ENCODE measurements at places on chromosomes 3 and 15.

GRCh38 chr3:183541235-183541655 lies 14.3 kb downstream of the KLHL6 start:
- no peak for DNase-seq

DNA sequence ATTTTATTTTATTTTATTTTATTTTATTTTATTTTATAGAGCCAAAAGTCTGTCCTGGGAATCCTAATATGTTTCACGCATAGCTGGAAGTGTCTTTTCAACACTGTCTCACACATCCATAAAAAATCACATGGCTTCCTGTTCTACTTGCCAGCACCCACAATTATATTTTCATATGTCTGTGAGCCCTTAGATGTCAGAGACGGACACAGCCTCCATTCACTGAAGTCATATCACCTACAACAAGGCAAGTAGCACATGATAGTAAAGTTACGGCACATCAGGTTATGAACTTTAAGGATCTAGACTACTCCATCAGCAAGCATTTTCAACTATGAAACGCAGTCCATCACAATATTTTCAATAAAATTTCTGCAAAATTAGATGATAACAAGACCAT lies 168.4 kb downstream of the ZIC4 start:
- DNase-seq, result no peak

DNA sequence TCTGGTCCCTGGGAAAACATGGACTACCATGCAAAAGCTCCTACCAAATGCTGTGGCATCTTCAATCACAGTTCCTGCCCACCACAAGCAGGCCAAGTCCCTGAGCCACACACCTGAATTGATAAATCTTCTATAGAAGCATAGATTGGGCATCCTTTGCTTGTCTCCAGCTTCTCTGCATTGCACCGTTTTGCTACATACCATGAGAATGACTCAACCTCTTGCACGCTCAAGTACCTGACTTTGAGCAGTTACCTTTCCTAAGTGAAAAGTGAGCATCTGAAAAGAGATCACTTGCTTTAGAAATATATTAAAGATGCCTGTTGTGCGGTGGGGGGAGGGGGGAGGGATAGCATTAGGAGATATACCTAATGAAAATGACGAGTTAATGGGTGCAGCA lies 31.3 kb downstream of the GATM start:
- no peak for DNase-seq

- no peak for DNase-seq
Observed at GRCh38 chr15:67064607-67065530, 533 bp upstream of the SMAD3 start.

- DNase-seq, result no peak
Observed at GRCh38 chr3:184338511-184338945, 1.1 kb downstream of the FAM131A start.

GRCh38 chr3:146247911-146248310 lies 3.0 kb downstream of the PLSCR4 start:
- no peak for DNase-seq

GRCh38 chr3:48118322-48118721 lies 69.9 kb downstream of the CDC25A start:
- DNase-seq, result no peak

GRCh38 chr15:65962187-65962586 lies 92.9 kb downstream of the RAB11A start:
- DNase-seq, result no peak

DNA sequence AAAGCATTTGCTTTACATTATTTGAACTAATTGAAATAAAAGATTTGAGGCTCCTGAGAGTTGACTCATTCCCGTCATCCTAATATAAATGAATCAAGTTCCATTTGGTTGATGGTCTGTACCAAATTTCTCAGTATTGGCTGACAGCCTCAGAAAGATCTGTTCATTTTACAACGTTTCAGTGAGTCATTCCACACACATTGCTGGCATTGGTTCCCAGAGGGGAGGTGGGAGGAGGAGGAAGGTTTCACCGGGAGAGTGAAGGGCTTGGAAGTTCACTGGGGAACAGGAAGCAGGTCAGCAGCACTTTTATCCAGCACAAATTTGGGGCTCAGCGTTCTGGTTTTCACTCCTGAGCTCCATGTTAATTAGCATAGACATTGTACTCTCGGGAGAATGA lies 176.7 kb upstream of the CADPS start:
- no peak for DNase-seq

All from stimulated activated CD4-positive, alpha-beta T cell treated with anti-CD3 and anti-CD28 coated beads, Interleukin-1b, Interleukin-23, amount 100 ng/mL, for 1 hour (primary cell).